ENCODE measurements at places on chromosomes 16 and 17.

DNA sequence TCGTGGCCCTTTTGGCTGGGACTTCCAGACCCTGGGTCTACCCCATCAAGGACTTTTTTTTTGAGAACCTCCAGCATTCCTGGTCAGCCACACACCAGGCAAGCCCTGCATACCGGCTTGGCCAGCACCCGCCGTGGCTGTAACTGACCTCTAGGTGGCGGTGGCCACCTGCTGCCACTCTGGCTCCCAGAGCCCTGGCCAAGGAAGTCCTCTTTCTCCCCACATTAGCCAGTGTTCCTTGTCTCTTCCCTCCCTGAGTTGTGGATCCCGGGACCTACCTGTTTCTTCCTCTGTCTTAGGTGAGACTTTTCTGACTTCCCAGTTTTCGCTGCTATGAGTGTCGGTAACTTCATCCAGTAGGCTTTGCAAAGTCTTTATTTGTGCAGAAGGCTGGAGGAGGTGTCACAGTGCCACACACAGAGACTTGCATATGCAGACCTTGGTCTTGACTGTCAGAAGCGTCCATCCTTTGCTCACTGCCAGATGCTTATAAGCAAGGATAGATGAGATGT lies 348.3 kb downstream of the CPPED1 start:
- peak; percentile 72 for DNase-seq

DNA sequence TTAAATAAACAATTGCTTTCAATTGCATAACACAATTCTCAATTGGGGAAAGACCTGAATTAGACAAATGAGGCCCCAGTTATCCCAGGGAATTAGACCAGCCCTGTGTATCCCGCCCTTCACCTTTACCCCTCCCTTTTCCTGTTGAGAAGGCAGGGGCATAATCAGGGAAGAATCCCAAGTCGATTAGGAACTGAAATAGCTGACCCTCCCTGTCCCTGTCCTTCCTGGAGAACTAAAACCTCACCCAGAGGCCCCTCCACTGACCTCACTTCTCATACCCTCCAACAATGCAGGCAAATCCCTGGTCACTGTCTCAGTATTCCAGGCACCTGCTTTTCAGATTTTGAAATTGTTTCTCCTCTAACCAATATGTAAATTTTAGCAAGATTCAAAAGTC lies 165.4 kb upstream of the CDH11 start:
- no peak for DNase-seq

- peak; percentile 73 for DNase-seq
Observed at GRCh38 chr16:85556456-85557082, 56.6 kb upstream of the GSE1 start.

- no peak for DNase-seq
Observed at GRCh38 chr17:20291853-20292252, 175.5 kb downstream of the LGALS9B start.

- DNase-seq: no peak
Observed at GRCh38 chr17:49020609-49021008, 23.4 kb downstream of the IGF2BP1 start.

All from activated T-cell treated with anti-CD3 and anti-CD28 coated beads, Interleukin-2, amount 50 U/mL, for 48 hours (primary cell).